Osteocyte (in vitro differentiated cells): ENCODE measurements at places on chromosomes 3 and 15. TPM values are rescaled to one million over a fixed set of nuclear protein-coding genes. Genes with fewer than 3 reads are reported as not detected.

EPHB3 gene
- 10.6 and 11.4 TPM in 2 replicates for total RNA-seq

GNAT1 gene
- total RNA-seq, result not detected in 2 replicates

DNA sequence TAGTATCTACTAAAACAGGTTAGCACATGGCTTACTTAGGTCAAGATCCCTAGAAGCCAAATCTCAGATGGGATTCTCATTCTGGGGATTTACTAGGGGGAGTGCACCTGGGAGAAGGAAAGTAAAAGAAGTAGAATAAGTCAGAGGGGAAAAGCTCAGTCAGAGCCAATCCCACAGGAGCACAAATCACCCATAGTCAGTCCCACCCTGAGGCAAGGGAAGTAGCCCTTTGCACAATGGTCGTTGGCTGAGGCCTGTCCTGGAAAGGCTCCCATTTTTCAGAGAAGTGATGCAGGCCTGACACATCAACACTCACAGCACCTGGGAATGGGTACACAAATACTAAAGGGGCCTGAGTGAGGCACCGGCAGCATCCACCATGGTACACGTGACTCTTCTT lies 39.8 kb downstream of the SST start:
- H3K27me3 ChIP-seq, result peaks cover 55% of the 10 kb centered on the region
- H3K27ac ChIP-seq, result no peak overlapping the region
- H3K4me1 ChIP-seq, result no peaks in the 10 kb centered on the region

- DNase-seq, result no peak
- H3K27ac ChIP-seq, result no peak overlapping the region
- H3K4me3 ChIP-seq, result no peak overlapping the region
- no peaks in the 10 kb centered on the region for H3K36me3 ChIP-seq
- no peaks in the 10 kb centered on the region for H3K4me1 ChIP-seq
- H3K27me3 ChIP-seq, result peaks cover 11% of the 10 kb centered on the region
Measured at GRCh38 chr3:192038726-192039125, 577.8 kb downstream of the PYDC2 start.

- H3K27me3 ChIP-seq, result no peaks in the 10 kb centered on the region
- H3K4me1 ChIP-seq, result peaks cover 95% of the 10 kb centered on the region
- DNase-seq, result no peak
Measured at GRCh38 chr3:120438216-120438615, 12.6 kb downstream of the FSTL1 start.

- no peaks in the 10 kb centered on the region for H3K4me1 ChIP-seq
- no peak for DNase-seq
- H3K27me3 ChIP-seq, result peaks cover 23% of the 10 kb centered on the region
- H3K4me3 ChIP-seq, result no peak overlapping the region
Measured at GRCh38 chr3:184443831-184444230, 64.0 kb downstream of the CHRD start.

DNA sequence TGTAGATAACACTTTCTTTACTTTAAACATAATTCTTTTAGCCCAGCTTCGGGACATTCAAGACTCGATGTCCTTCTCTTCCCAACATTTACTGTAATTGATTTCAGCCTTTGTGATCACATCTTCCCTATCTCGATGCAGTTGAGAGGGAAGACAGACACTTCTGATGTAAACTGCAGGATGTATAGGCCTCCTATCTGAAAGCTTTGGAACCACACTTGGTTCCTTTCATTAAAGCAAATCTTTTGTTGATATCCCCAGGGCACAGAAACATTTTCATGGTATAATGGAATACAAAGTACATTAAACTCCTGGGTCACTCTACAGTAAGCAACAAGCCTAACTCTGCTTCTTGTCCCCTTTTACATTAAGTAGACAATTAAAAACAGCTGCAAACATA lies 6.4 kb downstream of the GRM7 start:
- no peak for DNase-seq
- H3K4me3 ChIP-seq, result no peak overlapping the region
- H3K27ac ChIP-seq, result no peak overlapping the region
- H3K4me1 ChIP-seq, result no peaks in the 10 kb centered on the region
- peaks cover 14% of the 10 kb centered on the region for H3K27me3 ChIP-seq
- H3K36me3 ChIP-seq, result no peaks in the 10 kb centered on the region

- no peak for DNase-seq
- no peaks in the 10 kb centered on the region for H3K27me3 ChIP-seq
- no peak overlapping the region for H3K27ac ChIP-seq
- H3K36me3 ChIP-seq, result no peaks in the 10 kb centered on the region
Measured at GRCh38 chr15:86834115-86834863, 754.6 kb downstream of the AGBL1 start.

CCDC80 gene
- total RNA-seq, result 1,760 and 1,947 TPM in 2 replicates

- H3K27me3 ChIP-seq, result no peaks in the 10 kb centered on the region
- peak overlapping the region; percentile 93 for H3K27ac ChIP-seq
- DNase-seq, result no peak
- H3K4me3 ChIP-seq, result peak overlapping the region; percentile 28
Measured at GRCh38 chr3:71168880-71169411, 414.6 kb downstream of the FOXP1 start.

STRA6 gene
- total RNA-seq, result 23.2 and 25.8 TPM in 2 replicates

TUSC2 gene
- total RNA-seq, result 16.9 and 18.3 TPM in 2 replicates

DNA sequence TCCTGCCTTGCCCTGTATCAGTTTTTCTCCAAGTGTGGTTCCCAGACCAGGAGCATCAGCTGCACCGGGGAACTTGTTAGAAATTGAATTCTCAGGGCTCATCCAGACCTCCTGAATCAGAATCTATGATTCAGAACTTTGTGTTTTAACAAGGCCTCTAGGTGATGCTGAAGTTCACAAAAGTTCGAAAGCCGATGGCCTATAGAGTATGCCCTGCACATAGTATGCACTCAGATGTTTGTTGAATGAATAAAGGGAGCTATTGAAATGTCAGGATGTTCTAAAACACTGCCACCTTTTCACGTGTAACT lies 664 bp upstream of the LARP6 start:
- H3K27ac ChIP-seq, result peak overlapping the region; percentile 98
- no peaks in the 10 kb centered on the region for H3K27me3 ChIP-seq
- DNase-seq, result no peak
- peak overlapping the region; percentile 88 for H3K4me3 ChIP-seq

CACNA1D gene
- 0.48 and 0.57 TPM in 2 replicates for total RNA-seq

GRCh38 chr3:49406571-49407565 lies 4.9 kb downstream of the RHOA start:
- H3K4me1 ChIP-seq, result peaks cover 58% of the 10 kb centered on the region
- peaks cover 6% of the 10 kb centered on the region for H3K36me3 ChIP-seq
- H3K27me3 ChIP-seq, result no peaks in the 10 kb centered on the region
- peak overlapping the region; percentile 33 for H3K4me3 ChIP-seq
- no peak for DNase-seq
- H3K27ac ChIP-seq, result peak overlapping the region; percentile 79

GLDN gene
- not detected in 2 replicates for total RNA-seq

MAP3K13 gene
- total RNA-seq, result 24.2 and 26.9 TPM in 2 replicates

LTK gene
- 0.50 and 0.91 TPM in 2 replicates for total RNA-seq

DNA sequence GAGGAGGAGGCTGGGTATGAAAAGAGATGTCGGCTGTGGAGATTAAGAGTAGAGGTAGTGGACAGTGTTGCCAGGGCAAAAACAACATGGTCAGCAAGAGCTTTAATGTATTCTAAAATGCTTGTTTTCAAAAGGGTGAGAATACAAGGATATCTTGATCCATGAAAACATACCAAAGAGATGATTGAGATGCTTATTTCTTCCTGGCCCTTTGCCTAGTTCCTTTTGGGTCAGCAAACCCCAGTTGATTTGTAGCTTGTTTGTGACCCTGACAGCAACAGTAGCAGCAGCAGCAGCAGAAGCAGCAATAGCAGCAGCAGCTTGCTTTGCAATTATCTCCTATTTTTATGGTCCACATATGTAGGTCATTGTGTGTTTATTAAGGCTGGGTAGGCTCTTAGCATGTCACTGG lies 337.3 kb downstream of the LPP start:
- peaks cover 23% of the 10 kb centered on the region for H3K36me3 ChIP-seq
- H3K27me3 ChIP-seq, result no peaks in the 10 kb centered on the region
- peak overlapping the region; percentile 86 for H3K27ac ChIP-seq
- peaks cover 49% of the 10 kb centered on the region for H3K4me1 ChIP-seq
- no peak for DNase-seq
- no peak overlapping the region for H3K4me3 ChIP-seq

GRCh38 chr15:84671211-84671610 lies 13.2 kb upstream of the NMB start:
- H3K36me3 ChIP-seq, result peaks cover 35% of the 10 kb centered on the region
- no peaks in the 10 kb centered on the region for H3K27me3 ChIP-seq
- peak overlapping the region; percentile 65 for H3K27ac ChIP-seq
- peaks cover 19% of the 10 kb centered on the region for H3K4me1 ChIP-seq

SLC6A11 gene
- not detected in 2 replicates for total RNA-seq

ITPKA gene
- not detected in 2 replicates for total RNA-seq

- H3K4me1 ChIP-seq, result no peaks in the 10 kb centered on the region
- no peaks in the 10 kb centered on the region for H3K27me3 ChIP-seq
- H3K36me3 ChIP-seq, result no peaks in the 10 kb centered on the region
- no peak overlapping the region for H3K27ac ChIP-seq
- no peak overlapping the region for H3K4me3 ChIP-seq
Measured at GRCh38 chr3:134910026-134910425, 115.0 kb downstream of the EPHB1 start.

DNA sequence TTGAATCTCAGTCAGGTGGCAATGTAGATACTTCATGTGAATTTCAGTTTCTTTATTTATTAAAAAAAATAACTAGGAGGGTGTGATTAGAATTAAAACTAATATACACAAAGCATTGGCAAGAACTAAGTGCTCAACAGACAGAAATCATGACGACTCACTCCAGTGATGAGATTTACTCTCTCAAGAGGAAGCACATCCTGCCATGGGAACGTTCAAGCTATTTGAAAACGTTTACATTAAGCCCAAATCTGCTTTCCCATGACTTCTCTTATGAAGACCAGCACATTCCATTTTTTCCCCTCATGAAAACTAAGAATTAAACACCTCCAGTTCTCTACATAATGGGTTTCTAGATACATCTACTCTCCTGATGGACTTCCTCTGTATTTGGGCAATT lies 8.5 kb downstream of the WDR53 start:
- H3K4me1 ChIP-seq, result peaks cover 3% of the 10 kb centered on the region
- peaks cover 6% of the 10 kb centered on the region for H3K36me3 ChIP-seq
- H3K27me3 ChIP-seq, result no peaks in the 10 kb centered on the region

DNA sequence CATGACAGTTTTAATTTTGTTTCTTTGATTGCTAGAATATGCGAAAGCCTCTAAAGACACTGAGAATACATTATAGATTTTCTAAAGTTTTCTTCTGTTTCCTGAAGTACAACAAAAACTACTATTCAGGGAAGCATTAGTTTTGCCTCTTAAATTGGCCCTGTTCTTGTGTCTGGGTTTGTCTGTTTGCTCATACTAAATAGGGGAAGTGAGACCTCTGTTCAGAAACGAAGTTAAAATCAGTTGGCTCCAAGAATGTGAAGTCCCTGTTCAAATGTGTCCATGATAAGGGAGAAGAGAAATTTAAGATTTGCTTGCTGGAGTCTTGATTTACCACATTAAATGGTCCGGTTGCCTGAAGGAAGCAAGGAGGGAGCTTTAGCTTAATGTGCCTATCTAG lies 327.3 kb upstream of the GBE1 start:
- no peak for DNase-seq
- no peak overlapping the region for H3K4me3 ChIP-seq
- no peaks in the 10 kb centered on the region for H3K27me3 ChIP-seq
- H3K36me3 ChIP-seq, result no peaks in the 10 kb centered on the region
- H3K4me1 ChIP-seq, result peaks cover 22% of the 10 kb centered on the region
